Naive B cell (primary cell): ENCODE measurements at places on chromosomes 5 and 9. TPM values are rescaled to one million over a fixed set of nuclear protein-coding genes. Genes with fewer than 3 reads are reported as not detected.

GRCh38 chr9:112119225-112120029 lies 55.7 kb downstream of the SUSD1 start:
- no peak overlapping the region for H3K4me3 ChIP-seq
- no peak overlapping the region for H3K27ac ChIP-seq
- peaks cover 20% of the 10 kb centered on the region for H3K36me3 ChIP-seq
- H3K27me3 ChIP-seq: no peaks in the 10 kb centered on the region
- no peak for DNase-seq

GRCh38 chr5:27313549-27313948 lies 275.2 kb upstream of the CDH9 start:
- H3K27ac ChIP-seq: no peak overlapping the region
- H3K4me3 ChIP-seq: no peak overlapping the region
- no peak for DNase-seq
- H3K36me3 ChIP-seq: no peaks in the 10 kb centered on the region
- H3K27me3 ChIP-seq: no peaks in the 10 kb centered on the region

- no peak overlapping the region for H3K27ac ChIP-seq
- DNase-seq: no peak
- H3K4me3 ChIP-seq: no peak overlapping the region
- H3K27me3 ChIP-seq: peaks cover 8% of the 10 kb centered on the region
- H3K4me1 ChIP-seq: no peaks in the 10 kb centered on the region
- peaks cover 8% of the 10 kb centered on the region for H3K36me3 ChIP-seq
Observed at GRCh38 chr5:103371046-103371607, 112.6 kb downstream of the MACIR start.

GRCh38 chr9:77176686-77177142 lies 620 bp upstream of the VPS13A start:
- peak overlapping the region; percentile 97 for H3K4me3 ChIP-seq
- peaks cover 13% of the 10 kb centered on the region for H3K4me1 ChIP-seq
- no peaks in the 10 kb centered on the region for H3K27me3 ChIP-seq
- no peaks in the 10 kb centered on the region for H3K36me3 ChIP-seq

BSPRY gene
- polyA plus RNA-seq: 1.2 TPM

DNA sequence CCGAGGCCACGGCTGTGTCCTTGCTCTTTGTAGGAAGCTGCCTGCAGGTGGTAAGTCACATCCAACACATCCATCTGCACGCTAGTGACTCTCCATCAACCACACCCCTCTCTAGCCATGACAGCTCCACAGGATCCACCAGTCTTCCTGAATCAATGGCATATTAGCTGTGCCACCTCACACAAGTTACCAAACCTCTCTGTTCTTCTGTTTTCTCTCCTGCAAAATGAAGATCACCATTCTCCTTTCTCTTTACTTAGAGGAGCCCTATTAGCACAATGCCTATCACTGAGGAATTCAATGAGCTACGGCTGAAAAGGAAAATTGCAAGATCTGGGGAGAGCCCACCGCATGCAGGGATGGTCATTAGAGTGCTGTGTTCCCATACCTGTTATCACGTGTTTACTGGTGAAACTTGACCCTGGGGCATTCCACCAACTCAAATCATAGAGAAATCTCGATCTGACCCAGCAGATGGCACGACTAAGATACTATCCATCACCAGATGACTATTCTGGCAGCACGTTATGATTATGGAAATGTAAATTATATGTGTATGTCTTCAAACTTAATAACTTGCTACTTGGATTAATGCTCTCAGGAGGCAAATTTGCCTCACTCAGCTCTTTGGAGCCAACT lies 20.9 kb downstream of the WHRN start:
- peaks cover 28% of the 10 kb centered on the region for H3K4me1 ChIP-seq
- H3K36me3 ChIP-seq: no peaks in the 10 kb centered on the region
- no peak overlapping the region for H3K4me3 ChIP-seq
- no peak for DNase-seq
- peaks cover 7% of the 10 kb centered on the region for H3K27me3 ChIP-seq

ARHGEF39 gene
- 0.90 TPM for polyA plus RNA-seq

DNA sequence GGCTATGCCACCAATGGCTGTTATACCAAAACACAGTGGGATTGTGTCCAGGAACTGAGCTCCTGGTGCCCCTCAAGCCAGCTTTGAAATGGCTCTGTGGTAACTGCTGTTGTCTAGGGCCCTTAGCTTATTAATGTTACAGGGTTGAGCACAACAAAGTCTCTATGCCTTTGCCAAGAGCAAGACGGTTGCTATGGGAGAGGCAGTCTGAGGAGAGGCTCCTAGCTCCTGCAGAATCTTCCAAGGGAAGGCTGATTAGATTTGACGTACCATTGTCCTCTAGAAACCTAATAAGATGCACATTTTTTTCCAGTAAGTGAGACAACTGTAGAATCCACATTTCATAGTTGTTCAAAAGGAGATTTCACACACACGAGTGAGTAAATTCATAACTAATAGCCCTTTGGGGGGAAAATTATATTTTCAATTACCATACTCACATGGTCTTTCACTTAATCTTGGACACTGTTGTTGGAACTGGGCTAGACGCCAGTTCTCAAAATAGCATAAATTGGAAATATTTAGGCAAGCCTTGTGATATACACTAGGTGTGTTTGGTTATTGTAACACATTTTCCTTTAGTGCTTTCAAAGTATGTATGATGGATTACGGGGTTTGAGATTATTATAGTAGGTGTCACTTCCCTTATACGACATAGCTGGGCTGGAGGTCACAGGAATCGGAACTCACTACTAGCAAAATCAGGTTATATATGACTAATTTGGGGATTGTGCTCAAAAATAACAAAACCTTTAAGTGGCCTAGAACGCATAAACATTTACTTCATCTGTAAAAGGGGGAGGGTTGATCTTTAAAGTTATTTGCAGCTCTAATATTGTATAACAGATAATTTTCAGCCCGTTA lies 186.3 kb upstream of the EGFLAM start:
- no peaks in the 10 kb centered on the region for H3K36me3 ChIP-seq
- no peaks in the 10 kb centered on the region for H3K27me3 ChIP-seq

MARCHF3 gene
- 72.6 TPM for polyA plus RNA-seq

- H3K27ac ChIP-seq: peak overlapping the region; percentile 96
- peaks cover 11% of the 10 kb centered on the region for H3K36me3 ChIP-seq
- H3K27me3 ChIP-seq: no peaks in the 10 kb centered on the region
- peak overlapping the region; percentile 56 for H3K4me3 ChIP-seq
Observed at GRCh38 chr5:172109749-172110148, 78.3 kb downstream of the STK10 start.

- no peaks in the 10 kb centered on the region for H3K36me3 ChIP-seq
- peak overlapping the region; percentile 53 for H3K4me3 ChIP-seq
- peaks cover 8% of the 10 kb centered on the region for H3K27me3 ChIP-seq
- peak; percentile 24 for DNase-seq
Observed at GRCh38 chr9:127418037-127418471, 6.1 kb upstream of the ZNF79 start.

DNA sequence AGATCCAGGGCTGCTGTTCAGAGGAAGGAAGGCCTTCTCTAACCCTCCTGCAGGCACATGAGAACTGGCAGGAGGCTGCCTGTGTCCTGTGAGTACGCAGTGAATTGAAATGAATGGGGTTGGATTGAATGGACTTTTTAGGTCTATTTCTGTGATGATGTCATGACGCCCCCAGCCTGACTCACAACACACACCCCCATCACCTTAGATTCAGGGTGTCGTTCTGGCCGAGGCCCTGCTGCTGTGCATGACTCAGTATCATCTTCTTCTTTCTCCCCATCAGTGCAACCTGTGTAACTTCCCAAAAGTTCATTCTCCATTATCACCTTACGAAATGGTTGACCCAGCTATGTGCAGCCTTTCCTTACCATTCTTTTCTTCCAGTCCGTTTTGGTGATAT lies 5.4 kb downstream of the PCAT7 start:
- H3K4me3 ChIP-seq: no peak overlapping the region
- H3K36me3 ChIP-seq: no peaks in the 10 kb centered on the region
- peaks cover 2% of the 10 kb centered on the region for H3K4me1 ChIP-seq
- DNase-seq: no peak

GPBP1 gene
- polyA plus RNA-seq: 98.6 TPM

SNCAIP gene
- polyA plus RNA-seq: not detected

DNA sequence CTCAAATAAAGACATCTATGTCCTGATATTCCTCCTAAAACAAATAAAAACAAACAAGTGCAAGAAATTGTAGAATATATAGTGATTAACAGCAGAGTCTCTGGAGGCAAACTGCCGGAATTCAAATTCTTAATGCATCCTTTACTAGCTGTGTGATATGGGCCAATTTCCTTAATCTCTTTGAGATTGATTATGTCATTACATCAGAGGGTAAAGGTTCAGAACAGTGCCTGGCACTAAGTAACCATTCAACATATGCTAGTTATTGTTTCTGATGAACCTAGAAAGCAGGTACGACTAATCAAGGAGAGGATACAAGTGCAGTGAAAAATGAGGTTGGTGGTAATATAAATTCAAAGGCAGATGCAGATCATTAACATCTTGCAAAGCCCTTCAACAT lies 81.1 kb upstream of the ADAMTS19 start:
- no peaks in the 10 kb centered on the region for H3K36me3 ChIP-seq
- DNase-seq: no peak
- no peak overlapping the region for H3K27ac ChIP-seq
- H3K27me3 ChIP-seq: no peaks in the 10 kb centered on the region

DNA sequence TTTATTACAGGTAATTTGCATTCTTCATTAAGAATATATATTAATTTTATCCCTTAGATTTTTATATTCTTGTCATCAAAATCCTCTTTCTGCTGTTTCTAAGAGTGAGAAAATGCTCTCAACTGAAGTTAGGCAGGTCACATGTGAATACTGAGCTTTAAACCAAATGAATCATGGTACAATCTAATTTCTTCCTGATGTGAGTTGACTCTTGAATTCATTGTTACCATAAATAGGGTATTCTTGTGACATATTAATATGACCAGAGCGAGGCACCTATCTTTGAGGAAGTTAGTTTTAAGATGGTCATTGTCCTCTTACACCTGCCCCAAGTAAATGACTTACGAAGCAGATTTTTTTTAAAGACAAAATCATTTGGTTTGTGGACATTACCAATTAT lies 17.4 kb downstream of the C9orf85 start:
- H3K27me3 ChIP-seq: no peaks in the 10 kb centered on the region
- no peak overlapping the region for H3K4me3 ChIP-seq
- H3K36me3 ChIP-seq: no peaks in the 10 kb centered on the region

DNA sequence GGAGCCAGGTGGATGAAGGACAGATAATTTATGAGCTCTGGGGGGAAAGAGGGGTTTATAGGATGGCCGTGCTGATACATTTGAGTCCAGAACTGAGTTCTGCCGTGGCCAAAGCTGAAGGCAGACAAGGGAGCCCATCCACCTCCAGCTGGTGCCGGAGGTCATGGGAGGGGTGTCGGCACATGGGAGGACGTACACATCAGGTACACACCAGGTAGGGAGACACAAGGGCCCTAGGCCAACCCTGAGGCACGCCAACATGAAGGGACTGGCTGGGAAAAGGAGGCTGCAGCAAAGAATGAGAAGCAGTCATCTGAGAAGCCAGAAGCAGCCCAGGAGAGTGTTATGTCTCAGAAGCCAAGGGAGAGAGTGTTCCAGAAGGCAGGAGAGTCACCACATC lies 2.1 kb upstream of the GPRIN1 start:
- no peaks in the 10 kb centered on the region for H3K36me3 ChIP-seq
- peak overlapping the region; percentile 73 for H3K4me3 ChIP-seq
- no peak overlapping the region for H3K27ac ChIP-seq
- peaks cover 10% of the 10 kb centered on the region for H3K4me1 ChIP-seq
- H3K27me3 ChIP-seq: peaks cover 37% of the 10 kb centered on the region

DNA sequence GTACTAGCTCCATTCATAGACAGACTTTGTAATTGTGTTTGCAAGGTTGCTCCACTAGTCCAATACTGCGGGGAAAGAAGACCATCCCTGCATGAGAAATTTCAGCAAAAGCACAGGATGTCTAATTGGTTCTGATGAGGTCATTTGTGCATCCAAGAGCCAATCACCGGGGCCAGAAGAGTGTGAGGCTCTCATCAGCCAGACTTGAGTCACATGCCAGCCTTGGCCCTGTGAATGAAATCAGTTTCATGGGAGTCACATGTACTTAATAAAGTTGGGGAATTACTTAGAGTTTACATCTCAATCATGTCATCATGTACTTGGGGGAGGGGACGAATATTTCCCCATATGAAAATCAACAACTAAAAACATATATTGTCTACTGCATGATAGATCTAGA lies 1236.0 kb downstream of the MAT2B start:
- H3K36me3 ChIP-seq: no peaks in the 10 kb centered on the region
- H3K4me3 ChIP-seq: no peak overlapping the region
- no peak for DNase-seq
- H3K27me3 ChIP-seq: no peaks in the 10 kb centered on the region
- no peak overlapping the region for H3K27ac ChIP-seq
- H3K4me1 ChIP-seq: peaks cover 4% of the 10 kb centered on the region

DNA sequence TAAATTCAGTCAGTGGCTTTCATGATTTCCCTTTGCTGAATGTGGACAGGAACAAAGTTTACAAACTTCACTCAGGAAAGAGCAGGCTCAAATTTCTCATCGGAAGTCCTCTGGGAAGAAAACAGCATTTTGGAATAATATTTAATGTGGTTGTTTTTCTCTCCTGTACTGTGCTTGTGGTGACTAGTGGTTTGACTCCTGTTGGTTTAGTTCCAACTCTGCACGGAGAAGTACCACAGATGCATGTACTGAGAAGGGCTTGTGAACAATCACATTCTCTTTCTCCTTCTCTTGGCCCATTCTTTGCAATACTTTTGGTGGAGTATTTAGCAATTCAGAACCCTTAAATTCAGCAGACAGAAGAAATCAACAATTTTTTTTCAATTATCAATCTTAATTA lies 13.3 kb downstream of the MPDZ start:
- no peak overlapping the region for H3K4me3 ChIP-seq
- no peak overlapping the region for H3K27ac ChIP-seq
- H3K36me3 ChIP-seq: no peaks in the 10 kb centered on the region
- no peaks in the 10 kb centered on the region for H3K27me3 ChIP-seq
- no peaks in the 10 kb centered on the region for H3K4me1 ChIP-seq

LCN9 gene
- polyA plus RNA-seq: not detected

GRCh38 chr9:23754551-23754950 lies 71.5 kb downstream of the ELAVL2 start:
- H3K4me3 ChIP-seq: no peak overlapping the region
- H3K27ac ChIP-seq: no peak overlapping the region
- no peak for DNase-seq

- no peaks in the 10 kb centered on the region for H3K36me3 ChIP-seq
- H3K4me1 ChIP-seq: peaks cover 29% of the 10 kb centered on the region
- H3K27me3 ChIP-seq: no peaks in the 10 kb centered on the region
- peak overlapping the region; percentile 89 for H3K4me3 ChIP-seq
- H3K27ac ChIP-seq: peak overlapping the region; percentile 74
- DNase-seq: no peak
Observed at GRCh38 chr9:114501796-114502682, 3.2 kb downstream of the WHRN start.

- H3K4me3 ChIP-seq: no peak overlapping the region
- DNase-seq: no peak
- peaks cover 14% of the 10 kb centered on the region for H3K4me1 ChIP-seq
- no peak overlapping the region for H3K27ac ChIP-seq
- H3K27me3 ChIP-seq: peaks cover 47% of the 10 kb centered on the region
Observed at GRCh38 chr9:131545786-131546335, 538 bp downstream of the PRRT1B start.

GRCh38 chr5:39424736-39425637 lies at the start of gene DAB2:
TSS of gene DAB2 (minus strand) at chr5:39424980. CDS start at chr5:39394320, 30,660 bp downstream.
- H3K4me3 ChIP-seq: peak within 1 kb of the TSS; percentile 80
- no peaks in the 10 kb centered on the region for H3K36me3 ChIP-seq
- peak; percentile 16 for DNase-seq
- H3K4me1 ChIP-seq: peaks cover 5% of the 10 kb centered on the region
- H3K27me3 ChIP-seq: peaks cover 41% of the 10 kb centered on the region

ZNF462 gene
- polyA plus RNA-seq: not detected

- H3K36me3 ChIP-seq: no peaks in the 10 kb centered on the region
- no peaks in the 10 kb centered on the region for H3K4me1 ChIP-seq
- H3K27ac ChIP-seq: no peak overlapping the region
- DNase-seq: no peak
Observed at GRCh38 chr5:9646843-9647242, 16.7 kb upstream of the TAS2R1 start.

PCDHB2 gene
- not detected for polyA plus RNA-seq

OBP2B gene
- not detected for polyA plus RNA-seq

EQTN gene
- polyA plus RNA-seq: not detected
